ENCODE measurements at places on chromosomes 3 and 15. TPM values are rescaled to one million over a fixed set of nuclear protein-coding genes. Genes with fewer than 3 reads are reported as not detected.
A peak's percentile ranks its signal among the peaks of the same experiment; 100 is the strongest.

DNA sequence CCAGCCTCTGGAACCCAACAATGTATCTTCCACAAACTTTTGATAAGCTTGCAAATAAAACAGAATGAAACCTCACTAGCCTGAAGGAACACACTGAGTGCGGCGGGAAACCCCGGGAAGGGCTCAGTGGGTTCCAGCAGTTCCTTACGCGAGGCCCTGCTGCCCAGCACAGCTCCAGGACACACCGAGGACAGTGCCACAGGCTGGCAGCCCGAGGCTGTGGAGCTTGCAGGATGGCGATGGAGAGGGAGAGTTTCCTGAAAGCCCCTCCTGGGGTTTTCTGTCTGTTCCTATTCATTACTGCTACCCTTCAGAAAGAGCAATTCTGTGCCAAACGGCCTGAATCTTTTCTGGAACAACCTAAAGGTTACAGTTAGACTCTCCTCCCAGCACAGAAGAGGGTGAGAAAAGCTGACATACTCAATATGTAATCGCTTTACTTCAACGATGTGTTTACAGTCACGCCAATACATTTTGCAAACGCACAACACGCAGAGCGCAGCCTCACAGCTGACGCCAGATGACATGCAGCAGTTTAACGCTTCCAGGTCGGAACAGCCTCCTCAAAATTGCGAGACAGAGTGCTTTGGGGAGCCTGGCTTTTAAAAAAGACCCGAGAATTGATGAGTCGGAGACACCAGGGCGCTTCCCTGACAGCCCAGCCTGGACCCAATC lies 57.1 kb upstream of the RPL32 start:
- DNase-seq = no peak

DNA sequence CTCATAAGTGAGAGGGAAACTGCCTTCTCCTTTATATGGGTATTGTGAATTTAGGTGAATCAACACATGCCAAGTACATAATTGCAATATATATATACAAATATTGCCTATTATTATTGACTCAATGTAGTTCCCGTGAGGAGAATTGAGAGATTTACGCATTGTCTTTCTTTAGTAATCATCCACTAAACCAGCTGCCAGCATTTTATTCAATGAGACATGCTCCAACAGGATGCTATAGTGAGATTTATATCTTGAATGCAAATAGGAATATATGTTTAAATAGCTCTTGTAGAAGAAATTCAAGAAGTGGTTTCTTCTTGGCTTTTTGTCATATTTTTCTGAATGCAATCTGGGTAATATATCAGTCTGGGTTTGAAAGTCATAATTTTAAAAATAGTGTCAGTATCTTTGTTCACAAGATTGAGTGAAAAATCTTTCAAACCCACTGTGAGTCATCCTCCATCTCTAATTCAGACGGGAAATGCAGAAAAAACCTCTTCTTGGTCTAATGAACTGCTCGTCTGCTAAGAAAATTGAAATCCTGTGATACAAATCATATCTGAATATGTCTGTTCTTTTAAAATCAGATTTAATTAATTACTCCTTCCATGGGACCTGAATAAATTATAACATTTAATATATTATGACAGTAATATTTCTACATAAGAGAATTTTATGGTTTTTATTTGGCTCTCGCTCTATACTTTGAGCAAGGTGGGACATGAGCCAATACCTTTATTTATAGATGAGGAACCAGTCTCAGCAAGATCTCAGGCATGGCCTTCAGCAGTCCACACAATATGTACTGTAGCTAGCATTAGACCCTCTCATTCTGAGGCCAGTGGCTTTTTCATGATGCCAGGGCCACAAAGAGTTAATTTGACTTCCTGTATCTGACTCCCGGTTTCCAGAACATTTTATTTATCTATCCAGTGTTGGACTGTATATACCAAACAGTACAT lies 516.0 kb downstream of the GABRG3 start:
- no peak for DNase-seq

DNA sequence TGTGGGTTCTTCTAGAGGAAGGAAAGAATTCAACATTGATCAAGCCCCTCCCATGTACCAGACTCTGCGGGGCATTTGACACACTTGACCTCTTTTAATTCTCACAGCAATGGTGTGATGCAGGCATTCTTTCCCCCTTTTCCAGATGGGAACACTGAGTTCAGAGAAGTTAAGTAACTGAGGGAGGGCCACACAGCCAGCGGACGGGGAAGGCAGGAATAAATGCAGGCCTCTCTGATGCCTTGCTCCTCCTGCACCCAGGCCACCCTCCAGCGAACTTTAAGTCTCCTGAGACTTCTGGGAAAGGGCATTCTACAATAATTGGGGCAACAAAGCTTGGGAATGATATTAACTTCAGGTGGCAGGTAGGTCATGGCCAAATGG lies 227.4 kb downstream of the UACA start:
- DNase-seq = no peak

GRCh38 chr3:36868614-36869436 lies 76.0 kb downstream of the TRANK1 start:
- peak; percentile 67 for DNase-seq

GRCh38 chr15:75659928-75660645 lies 12.4 kb downstream of the SNX33 start:
- no peak for DNase-seq

GRCh38 chr3:114005481-114005880 lies 50.8 kb downstream of the CCDC191 start:
- no peak for DNase-seq

- no peak for DNase-seq
These were observed 128.6 kb upstream of the SPATA12 start for GRCh38 chr3:56931836-56932235.

DNA sequence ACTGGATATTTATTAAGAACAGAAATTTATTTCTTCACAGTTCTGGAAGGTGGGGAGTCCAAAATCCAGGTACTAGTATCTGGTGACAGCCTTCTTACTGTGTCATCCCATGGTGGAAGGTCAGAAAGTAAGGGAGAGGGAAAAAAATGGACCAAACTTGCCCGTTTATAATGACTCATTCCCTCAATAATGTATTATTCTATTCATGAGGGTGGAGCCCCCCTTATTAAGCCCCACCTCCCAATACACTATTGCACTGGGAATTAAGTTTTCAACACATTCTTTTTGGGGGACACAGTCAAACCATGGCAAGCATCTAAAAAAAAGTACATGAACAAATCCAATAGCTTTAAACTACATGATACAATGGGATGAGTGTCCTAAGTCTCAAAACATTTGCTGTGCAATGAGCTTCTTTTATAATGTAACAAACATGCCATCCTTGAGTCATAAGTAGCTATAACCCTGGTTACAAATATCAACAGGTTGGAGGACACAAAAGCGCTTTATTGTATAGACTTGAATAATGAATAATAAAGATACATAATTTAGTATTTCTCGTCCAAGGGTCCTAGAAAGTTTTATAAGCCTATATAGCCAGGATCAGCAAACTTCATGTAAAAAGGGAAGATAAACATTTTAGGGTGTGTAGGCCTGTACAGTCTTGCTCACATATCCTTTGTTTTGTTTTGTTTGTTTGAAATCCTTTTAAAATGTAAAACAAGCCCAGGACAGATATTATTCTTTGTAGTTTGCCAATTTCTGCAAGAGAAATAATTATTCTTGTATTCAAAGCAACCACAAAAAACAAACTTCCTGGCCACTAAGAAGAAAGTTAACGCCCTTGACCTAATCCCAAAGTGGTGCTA lies 160.6 kb upstream of the RAP2B start:
- no peak for DNase-seq

DNA sequence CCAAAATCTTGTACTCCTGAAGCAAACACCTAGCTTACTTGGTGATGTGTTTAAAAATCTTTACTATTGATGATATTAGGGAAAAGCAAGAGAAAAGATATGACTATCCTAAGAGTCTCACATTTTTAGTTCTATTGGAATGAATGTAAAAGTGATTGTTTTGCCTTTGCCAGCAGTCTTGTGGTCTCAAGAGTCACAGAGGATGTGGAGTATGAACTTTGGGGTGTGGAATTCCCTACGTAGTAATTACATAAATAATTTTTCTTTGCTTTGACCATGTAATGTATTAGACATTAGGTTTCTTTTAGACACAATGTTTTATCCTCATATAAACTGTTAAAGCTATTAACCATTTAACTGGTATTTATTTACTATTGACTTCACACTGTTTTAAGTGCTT lies 387.6 kb downstream of the NAALADL2 start:
- no peak for DNase-seq

DNA sequence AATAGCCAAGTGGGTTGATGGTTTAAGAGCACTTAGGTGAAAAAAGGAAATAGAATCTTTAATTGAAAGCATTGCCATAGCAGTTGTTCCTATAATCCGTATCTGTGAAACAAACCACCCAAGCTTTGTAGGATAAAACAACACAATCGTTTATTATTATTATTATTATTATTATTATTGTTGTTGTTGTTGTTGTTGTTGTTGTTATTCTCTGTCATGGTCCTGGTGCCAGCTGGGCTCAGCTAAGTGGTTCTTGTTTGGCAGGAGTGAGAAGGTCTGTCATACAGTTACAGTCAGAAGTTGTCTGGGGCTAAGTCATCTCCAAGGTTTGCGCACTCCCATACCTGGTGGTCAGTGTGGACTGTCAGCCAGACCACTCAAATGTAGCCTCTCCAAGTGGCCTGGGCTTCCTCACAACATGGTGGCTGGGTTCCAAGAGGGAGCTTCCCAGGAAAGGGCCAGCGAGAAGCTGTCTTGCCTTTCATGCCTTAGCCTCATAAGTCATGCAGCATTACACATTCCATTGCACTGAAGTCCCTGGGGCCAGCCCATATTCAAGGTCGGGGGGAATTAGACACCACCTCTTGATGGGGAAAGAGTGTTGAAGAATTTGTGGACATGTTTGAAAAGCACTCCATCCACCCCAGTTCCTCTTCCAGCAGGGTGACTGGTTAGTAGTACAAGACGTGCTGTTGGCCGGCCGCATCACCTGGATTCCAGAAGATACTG lies 54.3 kb upstream of the FGD5 start:
- DNase-seq = no peak

GRCh38 chr3:66153481-66154443 lies 67.0 kb upstream of the SLC25A26 start:
- no peak for DNase-seq

DNA sequence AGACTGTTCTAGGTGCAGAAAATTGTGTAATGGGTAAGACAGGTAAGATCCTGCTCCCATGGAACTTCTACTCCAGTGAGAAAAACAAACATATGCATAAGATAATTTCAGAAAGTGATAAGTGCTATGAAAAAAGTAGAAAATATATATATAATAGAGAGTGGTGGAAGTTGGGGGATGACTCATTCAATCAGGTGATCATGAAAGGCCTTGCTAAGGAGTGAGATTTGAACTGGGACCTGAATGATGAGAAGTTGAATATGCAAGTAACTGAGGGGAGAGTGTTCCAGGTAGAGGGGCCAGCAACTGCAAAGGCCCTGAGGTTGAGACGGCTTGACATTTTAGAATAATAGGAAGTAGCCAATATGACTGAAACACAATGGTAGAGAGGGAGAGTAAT lies 92.3 kb upstream of the TNIK start:
- no peak for DNase-seq

GRCh38 chr3:74415731-74416130 lies 198.7 kb downstream of the CNTN3 start:
- peak; percentile 45 for DNase-seq

DNA sequence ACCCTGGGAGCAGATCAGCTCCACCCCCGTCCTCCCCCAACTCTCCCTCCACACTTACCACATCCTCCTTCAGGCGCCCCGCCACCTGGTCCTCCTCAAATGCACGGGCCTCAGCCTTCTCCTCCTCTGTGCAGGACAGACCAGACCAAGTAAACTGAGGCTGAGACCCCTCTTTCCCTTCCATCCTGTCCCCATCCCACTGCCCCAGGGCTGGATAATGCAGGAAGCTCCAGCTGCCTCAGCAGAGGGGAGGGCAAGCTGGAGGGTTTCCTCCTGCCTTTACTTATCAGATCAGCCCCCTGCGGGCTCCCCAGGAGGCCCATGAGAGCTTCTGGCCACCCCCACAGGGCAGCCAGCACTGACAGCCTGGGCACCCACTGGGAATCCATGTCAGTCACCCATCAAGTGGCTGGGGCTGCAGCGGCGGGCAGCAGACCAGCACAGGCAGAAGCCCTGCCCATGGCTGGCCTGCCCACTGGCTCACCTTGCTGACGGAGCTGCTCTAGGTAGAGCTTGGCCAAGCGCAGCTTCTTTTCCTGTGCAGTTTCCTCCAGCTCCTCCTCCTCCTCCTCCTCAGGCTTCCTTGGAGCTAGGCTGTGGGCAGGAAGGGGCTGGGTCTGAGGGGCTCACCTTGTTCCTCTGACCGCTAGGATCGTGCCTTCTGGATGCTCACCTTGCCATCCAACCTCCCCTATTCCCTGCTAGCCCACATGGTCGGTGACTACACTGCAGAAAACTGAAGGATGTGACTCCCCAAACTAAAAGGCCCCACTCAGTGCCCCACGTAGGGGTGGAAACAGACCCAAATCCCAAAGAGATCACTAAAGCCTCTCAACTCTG lies 3.9 kb downstream of the RRP9 start:
- no peak for DNase-seq

GRCh38 chr3:45087155-45087554 lies 59.0 kb downstream of the CDCP1 start:
- no peak for DNase-seq

GRCh38 chr15:29925227-29926082 lies 103.2 kb upstream of the TJP1 start:
- DNase-seq = peak; percentile 79

GRCh38 chr15:89406218-89406939 lies 71.8 kb upstream of the POLG start:
- DNase-seq = no peak

DNA sequence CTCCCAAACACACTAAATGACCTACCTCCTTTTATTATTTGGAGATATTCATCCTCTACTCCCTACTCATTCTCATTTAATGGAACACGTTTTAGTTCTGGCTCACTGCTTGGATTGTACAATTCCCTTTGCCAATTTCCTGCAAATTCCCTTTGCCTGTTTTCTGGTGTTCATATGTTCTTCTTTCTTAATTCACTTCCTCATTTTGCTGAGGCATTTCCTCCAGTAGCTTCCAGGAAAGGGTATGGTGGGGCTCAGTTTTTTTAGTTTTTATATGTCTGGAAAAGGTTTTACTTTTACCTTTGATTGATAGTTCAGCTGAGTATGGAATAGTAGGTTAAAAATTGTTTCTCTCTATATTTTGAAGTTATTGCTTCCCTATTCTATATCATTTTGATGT lies 143.6 kb upstream of the GOLIM4 start:
- DNase-seq = no peak

DNA sequence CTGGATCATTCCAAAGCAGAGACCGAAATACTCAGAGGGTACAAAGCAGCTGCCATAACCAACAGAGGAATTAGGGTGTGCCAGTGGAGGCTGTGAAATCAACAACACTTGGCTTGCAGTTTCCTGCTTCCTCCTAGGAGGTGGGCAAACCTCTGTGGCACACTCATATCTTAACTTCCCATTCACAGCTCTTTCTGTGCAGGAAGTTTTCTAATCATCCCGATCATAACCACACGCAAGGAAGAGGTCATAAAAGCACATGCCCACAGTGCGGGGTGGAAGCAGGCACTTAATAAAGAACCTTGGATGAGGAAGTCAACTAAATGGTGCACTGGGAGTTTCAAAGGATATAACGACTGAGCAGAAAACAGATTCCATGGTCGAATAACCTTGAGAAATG lies 5.1 kb downstream of the SCAMP2 start:
- DNase-seq = no peak

GRCh38 chr3:63652066-63652725 lies at the start of gene SNTN:
Gene SNTN (plus strand): TSS chr3:63652675. CDS start chr3:63652688, 13 bp downstream.
- no peak for DNase-seq

ADAMTSL3 gene
- 1.4 TPM for total RNA-seq

MITF gene
- 1.9 TPM for total RNA-seq

ALDH1A3 gene
- total RNA-seq = 5.7 TPM

TUSC7 gene
- not detected for total RNA-seq

Measured in H1 (cell line).